Smooth muscle cell of the coronary artery (primary cell): ENCODE measurements at places on chromosomes 12 and 14. TPM values are rescaled to one million over a fixed set of nuclear protein-coding genes. Genes with fewer than 3 reads are reported as not detected.

The FOXN4 gene
- total RNA-seq = not detected in 2 replicates

The IL26 gene
- 0.35 TPM in 1 of 2 replicates, not detected in the other for total RNA-seq

The FIGNL2 gene
- 0.12 TPM in 1 of 2 replicates, not detected in the other for total RNA-seq

The ACSS3 gene
- total RNA-seq = 3.2 and 15.1 TPM in 2 replicates

The PPP1R12A gene
- total RNA-seq = 100 and 103 TPM in 2 replicates

The ALDH1L2 gene
- total RNA-seq = 20.4 and 40.1 TPM in 2 replicates

The EIF2S3B gene
- 15.0 and 23.9 TPM in 2 replicates for total RNA-seq

The KLHL33 gene
- total RNA-seq = 0.23 TPM in 1 of 2 replicates, not detected in the other

The NOVA1 gene
- 0.90 and 2.2 TPM in 2 replicates for total RNA-seq

The DEPDC4 gene
- total RNA-seq = 1.1 and 1.2 TPM in 2 replicates

The SYNDIG1L gene
- total RNA-seq = not detected in 2 replicates

The EPS8 gene
- total RNA-seq = 85.8 and 150 TPM in 2 replicates

The ETFBKMT gene
- total RNA-seq = 2.2 and 3.6 TPM in 2 replicates
